HFFc6 (cell line): ENCODE measurements at places on chromosomes 16 and 17.

- DNase-seq = no peak
Measured at GRCh38 chr16:81796583-81797346, 17.7 kb downstream of the PLCG2 start.

DNA sequence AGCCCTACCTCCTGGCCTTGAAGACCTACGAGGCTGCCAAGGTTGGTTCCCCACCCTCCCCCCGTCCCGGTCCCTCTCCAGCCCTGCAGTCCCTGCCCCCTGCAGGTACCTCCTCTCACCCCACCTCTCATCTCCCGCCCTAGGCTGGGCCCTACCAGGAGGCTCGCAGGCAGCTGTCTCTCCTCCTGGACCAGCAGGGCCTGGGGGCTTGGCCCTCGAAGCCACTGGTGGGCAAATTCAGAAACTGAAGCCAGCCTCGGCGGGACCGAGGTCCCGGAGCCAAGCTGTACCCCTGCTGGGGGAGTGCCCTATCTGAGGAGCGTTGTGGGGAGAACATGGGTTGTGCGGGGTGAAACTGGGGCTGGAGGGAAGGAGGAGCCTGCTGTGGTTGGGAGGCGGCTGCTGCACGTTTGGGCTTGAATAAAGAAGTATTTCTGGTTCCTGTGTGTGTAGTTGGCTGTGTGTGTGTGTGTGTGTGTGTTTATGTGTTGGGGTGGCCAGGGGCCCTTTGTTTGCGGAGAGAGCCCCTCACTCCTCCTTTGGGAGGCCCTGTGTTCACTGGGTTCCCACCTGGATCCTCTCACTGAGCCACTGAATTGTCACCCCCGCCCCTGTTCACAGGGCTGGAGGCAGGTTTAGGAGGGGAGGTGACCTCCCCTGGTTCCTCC, 5.9 kb downstream of the ADAD2 start:
- DNase-seq = no peak

DNA sequence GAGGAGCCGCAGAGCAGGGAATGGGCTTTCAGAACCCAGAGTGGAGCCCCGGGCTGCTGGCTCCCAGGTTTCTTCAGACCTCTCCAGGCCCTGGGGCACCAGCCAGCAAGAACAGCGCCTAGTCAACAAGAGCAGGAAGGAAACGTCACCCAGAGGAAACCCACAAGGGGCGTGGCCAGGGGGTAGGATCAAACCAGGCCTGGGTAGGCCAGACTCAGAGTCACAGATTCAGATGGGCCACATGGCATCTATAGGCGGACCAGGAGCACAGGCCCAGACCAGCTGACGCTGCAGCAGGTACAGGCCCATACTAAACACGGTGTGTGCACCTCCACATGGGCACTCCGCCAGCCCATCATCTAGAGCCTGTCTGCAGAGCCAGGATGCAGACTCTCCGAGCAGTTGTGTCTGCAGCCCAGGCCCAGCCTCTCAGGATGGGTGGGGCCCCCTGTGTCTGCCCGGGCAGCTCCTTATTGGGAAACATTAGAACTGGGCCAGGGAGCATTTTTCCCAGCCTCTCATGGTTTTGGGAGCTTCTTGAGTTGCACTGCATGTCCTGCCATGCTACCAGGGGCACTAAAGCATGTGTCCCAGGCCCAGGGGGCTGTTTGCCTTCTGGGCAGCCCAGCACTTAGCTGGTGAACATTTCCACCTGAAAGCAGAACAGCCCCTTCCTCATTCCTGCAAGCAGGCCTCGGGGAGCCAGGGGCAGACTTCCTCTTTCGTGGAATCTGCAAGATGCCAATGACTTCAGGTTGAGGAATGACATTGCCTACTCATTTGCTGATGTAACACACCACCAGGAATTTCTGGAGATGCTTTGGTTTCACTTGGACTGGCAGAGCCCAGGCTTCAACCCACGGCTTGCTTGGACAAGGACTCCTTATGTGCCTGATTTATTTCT, at the start of gene NLRP1:
Gene NLRP1 (minus strand): TSS at position 127 of the 904 bp plus-strand sequence. CDS start 552 bp downstream, outside the sequence.
- DNase-seq = peak; percentile 90

DNA sequence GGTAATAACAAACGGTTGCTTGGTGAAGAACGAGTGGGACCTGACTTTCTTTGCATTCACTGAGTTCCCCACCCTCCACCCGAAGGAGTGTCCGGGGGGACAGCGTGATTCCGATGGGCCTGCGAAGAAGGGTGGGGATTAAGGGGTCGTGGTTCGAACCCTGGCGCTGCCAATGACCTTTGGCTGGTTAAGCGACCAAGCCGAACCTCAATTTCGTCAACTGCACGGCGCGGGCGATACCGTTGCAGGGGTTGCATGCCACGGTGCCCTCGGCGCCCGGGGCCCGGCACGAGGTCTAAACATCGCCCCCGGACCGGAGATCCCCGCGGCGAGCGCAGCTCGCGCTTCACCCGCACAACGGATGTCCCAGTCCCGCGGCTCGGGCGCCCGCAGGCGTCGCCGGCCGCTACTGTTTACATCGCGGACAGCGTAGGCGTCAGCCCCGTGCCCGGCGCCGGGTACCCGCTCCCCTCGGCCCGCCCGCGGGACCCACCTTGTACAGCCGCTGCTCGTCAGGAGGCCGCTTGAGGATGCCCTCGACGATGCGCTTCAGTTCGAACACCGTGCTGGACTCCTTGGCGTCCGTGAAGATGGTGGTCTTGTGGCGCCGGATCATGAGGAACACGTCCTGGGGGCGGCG, 460 bp downstream of the ELOB start:
- no peak for DNase-seq
